ENCODE measurements at places on chromosomes 2 and 18.

GRCh38 chr2:14615121-14615520 is 17.4 kb upstream of the LRATD1 start:
- DNase-seq, result no peak

GRCh38 chr18:39994498-39994897 is 1960.5 kb upstream of the PIK3C3 start:
- DNase-seq, result no peak

DNA sequence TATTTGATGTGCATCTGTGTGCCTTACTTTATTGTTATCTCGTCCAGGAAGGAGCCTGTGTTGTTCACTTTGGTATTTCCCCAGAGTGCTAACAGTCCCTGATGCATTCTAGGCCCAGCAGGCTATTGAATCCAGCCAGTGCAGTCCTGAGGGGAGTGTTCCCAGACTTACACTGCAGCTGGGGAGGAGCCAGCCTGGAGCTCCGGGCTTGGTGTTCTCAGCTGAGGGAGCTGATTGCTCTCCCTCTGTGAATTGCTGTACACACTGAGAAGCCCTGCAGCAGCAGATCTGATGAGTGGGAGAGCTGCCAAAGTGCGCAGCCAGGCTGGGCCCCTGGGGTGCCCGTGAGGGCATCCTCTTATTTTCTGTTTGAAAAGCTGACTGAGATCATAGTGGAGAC is 159.2 kb downstream of the GALNT3 start:
- DNase-seq, result no peak

DNA sequence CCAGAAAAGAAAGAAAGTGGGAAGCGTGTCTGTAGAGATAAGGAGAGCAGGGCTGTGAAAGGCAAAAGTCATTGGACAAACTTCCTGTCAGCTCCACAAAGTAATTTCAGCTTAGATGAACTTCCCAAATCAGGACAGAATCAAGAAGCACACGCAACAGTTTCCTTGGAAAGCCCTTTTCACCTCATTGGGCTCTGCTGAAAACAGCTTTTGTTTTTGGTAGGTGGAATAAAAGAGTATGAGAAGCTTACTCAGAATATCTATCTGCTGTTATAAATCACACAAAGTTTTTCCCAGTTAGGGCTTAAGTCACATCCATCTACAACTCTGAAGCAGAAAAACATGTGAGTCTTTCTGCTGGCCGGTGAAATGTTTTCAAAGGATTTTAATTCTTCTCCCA is 42.4 kb upstream of the EFEMP1 start:
- DNase-seq, result no peak

- DNase-seq, result peak; percentile 12
These were observed at the start of gene STON1 for GRCh38 chr2:48530033-48530811. TSS of gene STON1 (plus strand) at chr2:48530154. CDS start at chr2:48580634, 50,480 bp downstream.

DNA sequence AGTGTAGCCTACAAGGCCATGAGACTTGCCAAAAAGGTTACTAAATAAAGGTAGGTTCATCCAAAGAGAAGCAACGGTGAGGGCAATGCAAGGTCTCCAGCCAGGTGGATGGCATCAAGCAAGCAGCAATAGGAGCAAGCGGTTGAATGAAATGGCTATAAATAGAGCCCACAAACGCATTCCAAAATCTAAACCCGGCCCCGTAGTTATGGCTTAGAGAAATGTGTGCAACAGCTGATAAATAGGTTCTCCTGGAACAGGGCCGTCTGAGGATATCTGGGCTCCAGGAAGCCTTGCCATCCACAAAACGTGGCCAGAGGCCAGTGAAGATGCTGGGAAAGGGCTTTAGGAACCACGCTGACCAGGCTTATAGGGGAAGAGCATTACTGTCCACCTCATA is 146.1 kb upstream of the PID1 start:
- DNase-seq, result no peak

DNA sequence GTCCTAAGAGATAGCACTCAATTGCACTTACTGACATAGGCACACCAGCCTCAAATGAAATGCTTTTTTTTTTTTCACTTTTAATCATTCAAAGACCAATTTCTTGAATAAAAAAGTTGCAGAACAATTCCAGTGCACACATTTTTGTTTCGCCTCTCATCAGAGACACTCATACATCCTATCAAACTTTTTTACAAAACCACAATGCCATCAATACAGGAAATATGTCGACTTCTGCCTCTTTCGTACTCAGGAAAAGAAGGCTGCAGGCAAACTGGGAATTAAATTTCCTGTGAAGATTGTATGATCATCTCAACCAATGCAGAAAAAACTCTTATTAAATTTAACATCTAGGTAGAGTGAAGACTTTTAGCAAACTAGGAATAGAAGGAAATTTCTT is 112.4 kb downstream of the DNER start:
- DNase-seq, result no peak

- DNase-seq, result no peak
These were observed 81.5 kb upstream of the MAP3K20 start for GRCh38 chr2:172993931-172994717.

GRCh38 chr2:127201452-127201851 is 18.6 kb downstream of the CYP27C1 start:
- DNase-seq, result no peak

- DNase-seq, result peak; percentile 56
These were observed 2.3 kb downstream of the ZFP36L2 start for GRCh38 chr2:43224131-43224570.

- no peak for DNase-seq
These were observed 29.8 kb upstream of the ACTG2 start for GRCh38 chr2:73862987-73863386.

DNA sequence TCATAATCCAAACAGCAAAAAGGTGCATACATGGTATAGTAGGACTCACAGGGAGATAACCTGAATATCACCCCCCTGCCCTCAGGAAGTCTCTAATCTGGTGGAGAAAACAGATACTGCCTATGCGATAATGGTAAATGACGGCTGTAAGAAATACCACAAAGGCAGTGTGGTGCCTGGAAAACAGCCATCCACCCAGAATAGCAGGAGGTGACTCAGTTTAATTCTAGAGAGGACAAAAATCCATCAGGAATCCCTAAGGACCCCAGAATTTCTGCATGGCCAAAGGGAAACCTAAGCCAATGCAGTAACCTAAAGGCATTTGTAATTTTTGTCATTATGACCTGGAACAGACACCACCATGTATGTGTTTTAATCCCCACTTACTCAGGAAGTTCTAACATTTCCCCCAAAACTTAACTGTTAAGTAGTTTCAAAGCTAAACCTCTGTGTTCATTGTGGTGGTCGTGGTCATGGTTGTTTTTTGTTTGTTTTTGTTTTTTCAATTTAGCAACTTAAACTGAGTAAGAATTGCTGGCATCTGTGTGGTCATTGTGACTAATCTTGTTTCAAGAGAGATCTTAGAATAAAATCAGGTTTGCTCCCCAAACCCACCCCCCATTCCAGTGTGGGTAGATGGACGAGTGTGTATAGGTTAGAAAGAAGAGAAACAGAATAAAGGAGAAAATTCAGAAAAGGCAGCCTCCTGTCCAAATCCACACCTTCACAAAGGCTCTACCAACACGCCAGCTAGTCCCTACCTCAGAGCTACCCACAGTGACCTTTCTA is 121.5 kb upstream of the CDCA7 start:
- DNase-seq, result no peak

DNA sequence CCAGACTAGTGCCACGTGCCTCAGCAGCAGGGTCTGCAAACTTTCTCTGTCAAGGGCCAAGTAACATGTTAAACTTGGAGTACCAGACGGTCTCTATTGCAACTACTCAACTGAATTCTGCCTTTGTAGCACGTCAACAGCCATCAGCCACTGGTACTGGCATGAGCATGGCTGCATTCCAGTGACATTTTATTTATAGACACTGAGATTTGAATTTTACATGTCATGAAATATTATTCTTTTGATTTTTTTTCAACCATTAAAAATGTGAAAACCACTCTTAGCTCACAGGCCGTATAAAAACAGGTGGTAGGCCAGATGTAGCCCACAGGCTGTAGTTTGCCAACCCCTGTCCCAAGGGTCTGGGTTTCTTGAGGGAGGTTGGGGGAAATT is 199.7 kb downstream of the TPGS2 start:
- DNase-seq, result no peak

GRCh38 chr2:227106845-227107759 is 56.9 kb downstream of the COL4A4 start:
- DNase-seq, result no peak

- DNase-seq, result no peak
These were observed 35.2 kb downstream of the TTLL4 start for GRCh38 chr2:218745559-218746469.

GRCh38 chr18:49647496-49648168 is 85.8 kb downstream of the LIPG start:
- DNase-seq, result no peak

DNA sequence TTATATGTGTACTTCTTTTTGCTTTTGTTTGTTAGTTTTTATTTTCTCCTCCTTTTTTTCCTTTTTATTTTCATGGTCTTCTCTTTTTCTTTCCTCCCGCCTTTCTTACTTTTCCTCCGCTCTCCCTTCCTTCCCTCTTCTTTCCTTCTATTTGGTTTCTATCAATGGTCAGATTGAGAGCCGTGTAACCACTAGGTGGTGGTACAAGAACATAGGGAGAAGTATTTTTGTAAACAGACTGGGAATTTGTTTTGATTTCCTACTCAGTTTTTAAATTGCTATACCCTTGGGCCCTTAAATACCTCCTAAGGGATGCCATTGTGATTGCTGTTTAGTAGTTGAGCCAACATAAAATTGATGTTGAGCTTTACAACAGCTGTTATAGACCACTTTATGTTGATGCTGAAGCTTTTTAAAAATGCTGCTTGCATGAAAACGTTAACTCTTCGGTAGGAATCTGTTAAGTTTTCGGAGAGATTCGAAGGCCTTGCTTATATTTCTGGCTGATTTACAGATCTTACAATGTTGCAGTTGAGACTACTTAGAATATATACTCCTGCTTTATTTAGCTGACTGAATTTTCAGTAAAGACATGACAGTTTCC is 124.2 kb downstream of the UBE2E3 start:
- no peak for DNase-seq

All from stimulated activated CD8-positive, alpha-beta memory T cell treated with anti-CD3 and anti-CD28 coated beads, Interleukin-7, amount 100 ng/mL, for 4 hours (primary cell).